ENCODE measurements at places on chromosomes 12 and 14. TPM values are rescaled to one million over a fixed set of nuclear protein-coding genes. Genes with fewer than 3 reads are reported as not detected.

DNA sequence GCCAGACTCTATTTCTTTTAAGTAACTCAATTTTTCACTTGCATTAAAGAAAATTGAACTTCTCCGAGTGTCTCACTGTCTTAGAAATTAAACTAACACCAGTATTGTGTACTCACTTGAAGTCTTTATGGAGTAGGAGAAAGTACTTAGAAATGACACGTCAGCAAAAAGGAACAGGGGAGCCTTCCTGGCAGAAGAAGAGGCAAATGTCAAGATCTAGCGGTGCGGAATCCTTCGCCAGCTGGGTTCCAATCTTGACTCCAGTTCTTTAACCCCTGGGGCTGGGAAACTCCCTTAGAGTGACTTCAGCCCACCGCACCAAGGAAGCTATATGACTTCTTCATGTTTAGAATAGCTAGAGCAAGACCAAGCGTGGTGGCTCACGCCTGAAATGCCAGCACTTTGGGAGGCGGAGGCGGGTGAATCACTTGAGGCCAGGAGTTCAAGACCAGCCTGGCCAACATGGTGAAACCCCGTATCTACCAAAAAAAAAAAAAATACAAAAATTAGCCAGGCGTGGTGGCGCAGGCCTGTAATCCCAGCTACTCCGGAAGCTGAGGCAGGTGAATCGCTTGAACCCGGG lies 34.4 kb downstream of the WBP11 start:
- H3K27ac ChIP-seq: peak overlapping the region; percentile 99
- DNase-seq: no peak
- H3K27me3 ChIP-seq: no peaks in the 10 kb centered on the region

GRCh38 chr12:114439261-114439683 lies 33.3 kb upstream of the TBX5 start:
- H3K36me3 ChIP-seq: no peaks in the 10 kb centered on the region
- no peak overlapping the region for H3K4me3 ChIP-seq
- H3K27me3 ChIP-seq: peaks cover 67% of the 10 kb centered on the region
- no peaks in the 10 kb centered on the region for H3K4me1 ChIP-seq

DNA sequence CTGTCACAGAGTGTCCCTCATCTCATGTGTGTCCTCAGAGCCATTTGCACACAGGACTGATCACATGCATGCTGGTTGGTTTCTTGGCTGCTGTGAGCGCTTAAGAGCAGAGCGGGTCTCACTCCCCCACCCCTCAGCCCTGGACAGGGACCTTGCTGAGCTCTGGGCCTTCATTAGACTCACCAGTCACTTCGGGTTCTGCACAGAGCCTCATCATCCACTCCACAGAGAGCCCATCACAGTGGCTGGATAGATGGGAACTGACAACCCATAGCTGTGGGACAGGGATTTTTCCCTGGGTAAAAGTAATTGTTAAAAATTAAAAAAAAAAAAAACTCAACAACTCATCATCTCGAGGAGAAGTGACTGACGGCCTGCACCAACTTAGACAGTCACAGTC lies 8.2 kb downstream of the GLRX5 start:
- no peak for DNase-seq
- H3K4me3 ChIP-seq: no peak overlapping the region
- no peak overlapping the region for H3K27ac ChIP-seq
- H3K27me3 ChIP-seq: no peaks in the 10 kb centered on the region

The CLEC14A gene
- total RNA-seq: not detected

The PUS1 gene
- 19.5 TPM for total RNA-seq

The NEUROD4 gene
- not detected for total RNA-seq

GRCh38 chr12:15690320-15690719 lies 98.9 kb downstream of the EPS8 start:
- H3K4me1 ChIP-seq: peaks cover 84% of the 10 kb centered on the region
- peak overlapping the region; percentile 86 for H3K27ac ChIP-seq
- DNase-seq: no peak
- H3K4me3 ChIP-seq: no peak overlapping the region
- H3K27me3 ChIP-seq: no peaks in the 10 kb centered on the region
- H3K36me3 ChIP-seq: peaks cover 13% of the 10 kb centered on the region

- peaks cover 17% of the 10 kb centered on the region for H3K27me3 ChIP-seq
- no peak for DNase-seq
These were observed 208.0 kb downstream of the SPTSSA start for GRCh38 chr14:34254031-34254430.

DNA sequence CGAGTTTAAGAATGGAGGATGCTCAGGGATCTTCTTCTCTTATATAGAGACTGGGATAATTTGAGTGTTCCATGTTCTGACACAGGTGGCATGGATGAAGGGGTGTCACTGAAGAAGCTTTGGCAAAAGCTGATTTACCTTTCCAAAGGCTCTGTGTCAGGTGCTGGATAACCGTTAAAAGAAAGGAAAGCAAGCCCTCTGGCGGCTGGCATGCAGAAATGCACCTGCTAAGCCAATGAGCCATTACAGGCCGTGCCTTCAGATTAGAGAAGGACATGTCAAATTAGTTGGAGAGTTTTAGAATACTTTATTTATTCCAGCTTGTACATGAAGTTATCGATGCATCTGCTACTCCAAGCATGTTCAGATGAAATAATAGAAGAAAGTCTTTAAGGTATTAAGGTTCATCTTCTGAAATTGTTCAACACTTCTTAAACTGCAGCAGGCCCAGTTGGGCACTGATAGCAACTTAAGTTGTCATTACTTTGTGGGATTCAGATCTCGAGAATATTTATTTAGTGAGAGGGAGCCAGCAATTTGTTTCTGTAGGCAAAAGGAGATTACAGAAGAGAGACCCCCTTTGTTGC lies 678.2 kb downstream of the NRXN3 start:
- no peak overlapping the region for H3K4me3 ChIP-seq
- H3K27ac ChIP-seq: no peak overlapping the region
- H3K4me1 ChIP-seq: no peaks in the 10 kb centered on the region
- no peaks in the 10 kb centered on the region for H3K36me3 ChIP-seq
- no peak for DNase-seq

DNA sequence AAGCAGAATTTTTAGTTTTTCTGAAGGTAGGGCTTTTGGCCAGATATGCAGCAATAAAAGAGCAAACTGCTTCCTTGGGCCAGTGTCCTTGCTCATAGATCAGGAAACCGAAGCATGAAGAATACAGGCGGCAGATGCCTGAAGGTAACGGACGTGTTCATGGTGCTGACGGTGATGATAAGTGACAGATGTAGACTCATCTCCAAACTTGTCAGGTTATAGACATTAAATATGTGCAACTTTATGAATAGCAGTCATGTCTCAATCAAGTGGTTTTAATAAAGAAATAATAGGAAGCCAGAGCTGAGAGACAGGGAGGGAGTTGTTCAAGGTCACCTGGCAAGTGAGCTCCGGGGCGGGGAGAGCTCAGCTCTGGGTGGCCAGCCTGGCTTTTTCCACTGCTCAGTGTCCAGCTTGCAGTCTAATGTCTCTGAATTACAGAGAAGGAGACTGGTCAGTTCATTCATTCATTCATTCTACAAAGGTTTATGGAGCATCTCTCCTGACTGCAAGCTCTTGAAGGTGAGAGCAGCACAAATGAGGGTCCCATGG lies 1.0 kb downstream of the SERPINA5 start:
- H3K27me3 ChIP-seq: peaks cover 3% of the 10 kb centered on the region
- no peak for DNase-seq
- H3K4me3 ChIP-seq: no peak overlapping the region

DNA sequence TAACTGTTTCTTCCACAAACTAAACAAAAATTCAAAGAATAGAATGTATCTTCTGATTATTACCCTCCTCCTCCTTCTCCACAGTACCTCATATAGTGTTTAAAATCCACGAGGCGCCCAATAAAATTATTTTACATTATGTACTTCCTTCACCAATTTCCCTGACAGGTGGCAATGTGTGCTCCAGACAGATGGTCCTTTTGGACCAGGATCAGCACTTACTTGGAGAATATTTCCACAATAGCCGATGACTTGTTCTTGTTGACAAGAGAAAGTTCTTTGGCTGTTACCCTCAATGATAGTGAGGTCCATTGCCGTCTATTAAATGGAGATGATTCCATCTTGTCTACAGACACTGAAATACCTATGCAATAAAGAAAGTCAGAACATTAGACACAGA lies 34.9 kb downstream of the LIMA1 start:
- H3K36me3 ChIP-seq: peaks cover 11% of the 10 kb centered on the region
- no peak for DNase-seq
- no peak overlapping the region for H3K4me3 ChIP-seq

The INHBC gene
- not detected for total RNA-seq

- H3K36me3 ChIP-seq: no peaks in the 10 kb centered on the region
- no peaks in the 10 kb centered on the region for H3K27me3 ChIP-seq
- DNase-seq: no peak
These were observed 215.0 kb downstream of the KIF26A start for GRCh38 chr14:104353221-104353920.

DNA sequence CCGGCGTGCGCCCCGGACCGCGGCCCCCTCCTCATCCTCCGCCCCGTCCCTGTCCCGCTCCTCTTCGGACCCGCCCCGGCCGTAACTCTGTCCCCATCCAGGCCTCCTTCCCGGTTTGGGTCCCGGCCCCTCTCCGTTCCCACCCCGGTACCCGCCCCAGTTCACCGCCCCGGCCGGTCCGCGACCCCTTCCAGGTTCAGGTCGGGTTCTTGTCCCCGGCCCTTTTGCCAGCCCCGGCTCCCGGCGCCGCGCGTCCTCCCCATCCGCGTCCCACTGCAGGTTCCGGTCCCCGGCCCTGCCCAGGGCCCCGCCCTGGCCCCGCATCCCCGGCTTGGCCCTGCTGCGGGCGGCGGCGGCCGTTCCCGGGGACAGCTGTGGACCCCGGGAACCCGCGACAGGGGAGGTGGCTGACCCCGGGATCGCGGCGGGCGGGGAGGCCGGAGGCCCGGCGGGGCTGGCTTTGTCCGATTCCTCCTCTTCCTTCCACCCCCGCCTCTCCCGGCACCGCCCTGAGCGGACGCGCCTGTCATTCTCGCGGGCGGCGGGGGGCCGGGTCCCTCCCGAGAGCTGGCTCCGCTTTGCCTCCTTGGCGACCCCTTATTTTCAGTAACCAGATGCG lies 601 bp downstream of the KLC1 start:
- peak overlapping the region; percentile 86 for H3K4me3 ChIP-seq
- H3K27ac ChIP-seq: peak overlapping the region; percentile 87
- H3K4me1 ChIP-seq: peaks cover 46% of the 10 kb centered on the region
- peak; percentile 85 for DNase-seq
- no peaks in the 10 kb centered on the region for H3K36me3 ChIP-seq

DNA sequence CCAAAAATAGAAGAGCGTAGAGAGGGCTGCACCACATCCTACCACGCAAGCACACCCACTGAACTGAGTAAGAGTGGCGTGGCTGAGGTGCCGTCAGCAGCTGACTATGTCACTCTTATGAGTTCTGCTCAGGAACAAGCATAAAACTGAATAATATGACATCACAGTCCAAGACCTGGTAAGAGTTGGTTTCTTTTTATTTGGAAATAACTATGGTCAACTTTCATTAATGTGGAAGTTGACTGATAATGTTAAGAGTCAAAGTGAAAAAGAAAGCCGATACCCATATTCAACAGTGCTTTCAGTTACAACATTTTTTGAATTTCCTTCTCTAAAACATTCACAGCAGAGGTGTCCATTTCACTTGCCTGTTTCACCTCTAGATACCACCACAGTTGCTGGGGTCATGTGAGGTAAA lies 44.6 kb downstream of the GNS start:
- DNase-seq: no peak
- H3K27ac ChIP-seq: no peak overlapping the region
- H3K36me3 ChIP-seq: peaks cover 40% of the 10 kb centered on the region
- H3K4me3 ChIP-seq: no peak overlapping the region

- no peak overlapping the region for H3K27ac ChIP-seq
- H3K27me3 ChIP-seq: no peaks in the 10 kb centered on the region
- H3K36me3 ChIP-seq: peaks cover 2% of the 10 kb centered on the region
- no peak overlapping the region for H3K4me3 ChIP-seq
- H3K4me1 ChIP-seq: peaks cover 7% of the 10 kb centered on the region
These were observed 2.3 kb downstream of the ANKRD9 start for GRCh38 chr14:102507081-102507856.

GRCh38 chr14:59576332-59577294 lies at the start of gene CCDC175:
CCDC175 (minus strand) TSS chr14:59576812; CDS start chr14:59576775, 37 bp downstream.
- no peaks in the 10 kb centered on the region for H3K36me3 ChIP-seq
- H3K27ac ChIP-seq: no peak within 1 kb of the TSS
- H3K4me1 ChIP-seq: peaks cover 3% of the 10 kb centered on the region
- peaks cover 23% of the 10 kb centered on the region for H3K27me3 ChIP-seq

DNA sequence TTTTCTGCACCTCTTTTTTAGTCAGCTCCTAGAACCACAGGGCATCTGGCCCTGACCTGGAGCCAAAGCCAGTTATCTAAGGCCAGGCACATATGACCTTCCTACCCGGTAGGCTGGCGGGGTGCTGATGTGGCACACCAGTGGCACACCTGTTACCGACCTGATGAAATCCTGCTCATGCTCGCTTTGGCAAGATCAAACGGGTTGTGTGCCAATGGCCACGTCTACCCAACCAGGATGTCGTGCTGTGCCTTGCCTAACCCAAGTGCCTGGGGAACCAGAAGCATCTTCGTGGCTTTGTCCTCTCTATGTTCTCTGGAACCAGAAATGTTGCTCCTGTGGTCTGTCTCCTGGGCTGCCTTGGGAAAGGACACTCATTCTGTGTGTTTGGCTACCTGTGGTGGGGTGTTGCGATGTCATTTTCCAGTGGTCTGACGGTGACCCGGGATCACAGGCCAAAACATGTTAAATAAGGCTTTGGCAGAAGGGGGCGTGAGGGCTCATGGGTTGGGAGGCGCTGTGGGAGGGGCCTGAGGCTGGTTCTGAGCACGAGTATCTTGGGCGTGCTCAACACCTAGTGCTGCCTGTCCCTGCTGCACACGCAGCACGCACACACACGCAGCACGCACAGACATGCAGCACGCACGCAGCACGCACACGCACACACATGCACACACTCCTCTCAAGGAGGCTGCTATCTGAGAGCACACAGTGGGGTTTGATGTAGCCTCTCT lies 27.9 kb downstream of the CCNK start:
- H3K4me3 ChIP-seq: no peak overlapping the region
- peaks cover 49% of the 10 kb centered on the region for H3K36me3 ChIP-seq
- no peak overlapping the region for H3K27ac ChIP-seq
- no peaks in the 10 kb centered on the region for H3K27me3 ChIP-seq

The GPR137C gene
- 2.2 TPM for total RNA-seq

GRCh38 chr12:76276499-76277151 lies 71.6 kb downstream of the BBS10 start:
- H3K4me3 ChIP-seq: no peak overlapping the region
- peaks cover 59% of the 10 kb centered on the region for H3K4me1 ChIP-seq
- H3K27me3 ChIP-seq: no peaks in the 10 kb centered on the region
- H3K36me3 ChIP-seq: no peaks in the 10 kb centered on the region

DNA sequence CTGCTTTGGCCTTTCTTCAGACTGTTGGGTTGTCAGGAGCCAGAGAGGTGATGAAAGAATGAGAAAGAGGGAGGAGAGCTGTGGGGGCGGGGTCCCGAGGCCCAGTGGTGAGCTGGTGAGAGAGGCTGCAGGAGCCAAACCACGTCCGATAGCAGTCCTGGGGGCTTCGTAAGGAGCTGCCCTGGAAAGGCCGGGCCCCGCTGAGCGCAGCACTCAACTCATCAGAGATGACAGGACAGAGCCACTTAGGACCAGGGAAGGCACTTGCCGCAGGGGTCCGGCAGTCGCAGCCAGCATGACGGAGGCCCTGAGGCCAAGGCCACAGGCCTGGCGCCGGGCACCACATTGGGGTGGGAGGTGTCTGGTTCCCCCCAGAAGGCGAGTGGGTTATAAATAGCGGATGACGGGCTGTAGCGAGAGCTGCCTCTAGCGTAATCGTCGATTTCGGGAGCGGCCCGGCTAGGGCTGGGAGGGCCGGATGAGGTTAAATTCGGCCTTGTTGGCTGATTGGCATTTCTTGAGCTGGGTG lies 179.0 kb downstream of the TSPAN9 start:
- H3K36me3 ChIP-seq: peaks cover 8% of the 10 kb centered on the region
- peaks cover 35% of the 10 kb centered on the region for H3K4me1 ChIP-seq
- no peak for DNase-seq
- H3K27ac ChIP-seq: no peak overlapping the region
- H3K4me3 ChIP-seq: no peak overlapping the region
- no peaks in the 10 kb centered on the region for H3K27me3 ChIP-seq

Measured in osteocyte (in vitro differentiated cells).